Dermis microvascular lymphatic vessel endothelial cell (primary cell): ENCODE measurements at places on chromosomes 7 and 10.

DNA sequence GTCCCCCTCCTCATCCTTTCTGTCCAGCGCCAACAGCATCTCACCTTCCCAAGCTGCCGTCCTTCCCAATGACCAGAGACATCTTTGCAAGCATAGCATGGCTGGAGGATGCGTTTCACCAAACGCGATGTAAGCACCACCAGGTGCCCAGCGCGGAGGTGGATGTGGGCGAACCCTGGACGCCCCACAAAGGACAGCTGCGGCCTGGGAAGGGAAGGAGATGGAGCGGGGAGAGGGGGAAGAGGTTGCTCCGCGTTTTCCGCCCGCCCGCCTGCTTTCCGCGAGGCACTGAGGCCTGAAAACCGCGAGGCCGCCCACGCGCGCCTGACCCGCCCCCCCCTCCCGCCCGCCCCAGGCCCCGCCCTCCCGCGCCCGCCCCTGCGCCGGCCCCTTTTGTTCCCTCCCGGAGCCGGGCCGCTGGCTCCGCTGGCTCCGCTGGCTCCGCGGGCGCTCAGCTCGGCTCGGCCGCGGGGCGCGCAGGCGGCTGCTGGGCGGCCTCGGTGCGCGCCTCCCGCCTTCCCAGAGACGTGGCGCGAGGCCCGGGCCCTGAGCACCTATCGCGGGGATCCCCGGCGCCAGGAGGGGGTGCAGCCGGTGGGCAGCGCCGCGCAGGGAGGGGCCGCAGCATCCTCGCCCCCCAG, at the start of gene CLIP2:
Gene CLIP2 (plus strand): TSS at position 390 of the 641 bp plus-strand sequence. CDS start 28,140 bp downstream, outside the sequence.
- no peak for DNase-seq

DNA sequence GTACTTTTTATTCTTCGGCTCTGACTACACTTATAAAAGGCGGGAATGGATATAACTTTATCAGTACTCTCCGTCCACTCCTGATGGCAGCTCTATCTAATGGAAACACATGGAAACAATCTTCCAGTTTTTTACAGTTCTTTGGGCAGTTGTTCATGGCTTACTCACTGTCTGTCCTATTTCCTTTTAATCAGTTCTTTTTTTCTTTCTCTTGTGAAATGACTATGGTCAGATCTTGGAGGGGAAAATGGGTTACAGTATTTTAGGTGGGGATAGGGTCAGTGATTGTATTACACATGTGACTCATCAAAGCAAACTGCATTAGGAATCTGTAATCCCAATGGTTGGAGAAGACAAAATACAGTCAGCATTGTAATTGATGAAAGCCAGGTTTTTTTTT, 112.4 kb downstream of the BICC1 start:
- DNase-seq = no peak

DNA sequence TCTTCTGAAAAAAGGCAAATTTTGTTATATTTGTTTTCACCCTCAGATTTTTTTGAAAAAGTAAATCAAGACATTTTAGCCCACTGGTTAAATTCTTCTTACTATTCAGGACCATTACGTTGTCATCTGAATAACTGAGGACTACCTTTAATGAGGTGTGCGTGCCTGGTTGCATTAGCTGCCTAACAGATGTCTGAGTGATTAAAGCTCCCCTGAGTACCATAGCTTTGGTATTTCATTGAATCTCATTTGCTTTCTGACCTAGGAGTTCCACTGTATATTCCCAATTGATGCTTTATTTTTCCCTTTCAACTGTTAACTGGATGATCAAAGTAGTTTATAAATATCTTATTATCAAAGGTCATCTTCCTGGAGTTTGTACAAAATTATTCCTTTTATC, 410.0 kb upstream of the SEMA3D start:
- DNase-seq = no peak

GRCh38 chr7:74042746-74043522, 15.0 kb downstream of the ELN start:
- no peak for DNase-seq

DNA sequence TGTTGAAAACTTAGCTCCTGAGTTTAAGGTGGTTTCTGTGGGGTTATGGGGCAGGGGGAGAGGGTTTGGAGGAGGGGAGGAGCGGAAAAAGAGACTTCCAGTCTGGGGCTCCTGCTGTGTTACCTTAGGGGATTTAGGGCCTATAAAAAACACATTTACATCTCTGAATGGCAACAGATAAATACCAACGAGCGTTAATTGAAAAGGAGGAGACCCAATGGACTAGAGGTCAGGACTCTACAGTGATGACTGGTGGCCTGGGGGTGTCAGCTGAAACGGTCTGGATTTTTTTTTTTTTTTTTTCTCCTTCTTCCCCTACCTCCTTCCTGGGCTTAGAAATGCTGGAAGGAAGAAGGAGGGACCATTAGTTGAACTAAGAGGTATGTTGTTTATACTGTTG, 47.4 kb downstream of the AUTS2 start:
- DNase-seq = no peak

GRCh38 chr7:91287371-91288084, 23.3 kb downstream of the FZD1 start:
- DNase-seq = no peak

- DNase-seq = no peak
Measured at GRCh38 chr10:74055383-74056049, 57.6 kb downstream of the VCL start.

- no peak for DNase-seq
Measured at GRCh38 chr10:25280573-25280972, 105.8 kb downstream of the GPR158 start.

DNA sequence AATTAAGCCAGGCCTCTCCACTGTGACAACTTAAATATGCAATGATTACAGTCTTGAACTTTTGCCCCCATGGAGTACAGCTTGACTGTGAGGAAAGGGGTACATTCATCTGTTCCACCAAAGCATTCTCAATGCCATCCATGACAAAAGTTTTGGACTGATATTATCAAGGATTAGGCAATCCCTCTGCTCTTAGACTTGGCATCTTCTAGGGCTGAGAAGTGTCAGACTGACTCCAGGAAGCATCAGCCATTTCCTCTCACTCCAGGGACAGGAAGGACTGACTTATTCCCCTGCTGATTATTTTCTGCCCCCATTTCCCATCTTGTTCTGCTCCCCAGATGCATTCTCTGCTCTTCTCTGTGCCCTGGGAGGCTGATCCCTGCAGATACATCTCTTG, 69.7 kb downstream of the ZNF365 start:
- no peak for DNase-seq

DNA sequence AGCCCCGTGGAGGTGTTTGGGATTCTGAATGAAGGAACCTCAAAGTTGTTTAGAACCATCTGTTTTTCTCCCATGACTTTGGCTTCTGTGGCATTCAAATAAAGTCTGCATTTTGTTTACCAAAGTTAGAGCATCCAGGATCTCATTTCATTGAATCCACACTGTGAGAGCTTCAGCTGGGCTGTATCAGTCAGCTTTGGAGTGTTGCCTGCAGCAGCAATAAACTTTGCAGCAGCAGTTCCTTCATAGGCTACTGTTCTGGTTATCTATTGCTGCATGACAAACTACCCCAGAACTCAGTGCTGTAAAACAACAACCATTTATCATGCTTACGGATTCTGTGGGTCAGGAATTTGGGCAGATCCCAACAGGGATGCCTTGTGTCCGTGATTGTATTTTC, 1575.2 kb upstream of the LRRTM3 start:
- no peak for DNase-seq

DNA sequence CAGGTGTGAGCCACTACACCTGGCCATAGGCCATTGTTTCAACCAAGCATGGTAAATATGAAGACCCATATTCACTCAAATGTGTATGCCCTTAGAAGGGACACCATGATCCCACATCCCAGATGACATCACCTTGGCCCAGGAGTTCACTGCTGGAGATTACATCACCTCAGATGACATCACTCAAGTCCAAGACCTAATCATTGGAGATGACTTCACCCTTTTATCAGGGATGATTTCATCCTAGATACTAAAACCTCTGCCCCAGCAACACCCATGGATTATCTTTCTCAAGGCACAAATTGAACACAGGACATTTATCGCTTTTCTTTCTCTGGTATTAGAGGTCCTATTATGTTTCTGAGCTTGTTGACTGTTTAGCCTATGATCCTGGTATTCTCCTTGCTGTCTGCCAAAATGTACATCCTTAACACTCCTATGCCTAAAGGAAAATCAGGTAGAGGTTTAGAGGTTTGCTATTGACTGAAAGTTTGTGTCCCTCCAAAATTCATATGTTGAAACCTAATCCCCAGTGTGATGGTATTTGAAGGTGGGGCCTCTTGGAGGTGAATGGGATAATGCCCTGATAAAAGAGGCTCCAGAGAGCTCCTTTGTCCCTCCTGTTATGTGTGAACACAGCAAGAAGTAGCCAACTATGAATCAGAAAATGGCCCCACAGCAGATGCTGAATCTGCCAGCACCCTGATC, 9.8 kb upstream of the CYP2C18 start:
- no peak for DNase-seq

DNA sequence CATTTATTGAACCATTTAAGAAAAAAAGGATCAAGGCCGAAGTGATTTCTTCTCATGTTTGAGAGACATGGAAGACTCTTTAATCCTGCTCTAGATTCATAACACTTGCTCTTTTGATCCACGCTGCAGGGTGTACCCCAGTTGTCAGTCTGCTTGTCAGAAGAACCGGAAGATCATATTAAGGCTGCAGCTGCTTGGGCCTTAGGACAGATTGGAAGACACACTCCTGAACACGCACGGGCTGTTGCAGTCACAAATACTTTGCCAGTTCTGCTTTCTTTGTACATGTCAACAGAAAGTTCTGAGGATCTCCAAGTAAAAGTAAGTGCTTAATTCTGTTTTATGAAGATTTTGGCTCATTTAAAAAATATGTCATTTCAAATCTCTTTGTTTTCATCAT, 46.3 kb downstream of the SPAG6 start:
- DNase-seq = no peak

DNA sequence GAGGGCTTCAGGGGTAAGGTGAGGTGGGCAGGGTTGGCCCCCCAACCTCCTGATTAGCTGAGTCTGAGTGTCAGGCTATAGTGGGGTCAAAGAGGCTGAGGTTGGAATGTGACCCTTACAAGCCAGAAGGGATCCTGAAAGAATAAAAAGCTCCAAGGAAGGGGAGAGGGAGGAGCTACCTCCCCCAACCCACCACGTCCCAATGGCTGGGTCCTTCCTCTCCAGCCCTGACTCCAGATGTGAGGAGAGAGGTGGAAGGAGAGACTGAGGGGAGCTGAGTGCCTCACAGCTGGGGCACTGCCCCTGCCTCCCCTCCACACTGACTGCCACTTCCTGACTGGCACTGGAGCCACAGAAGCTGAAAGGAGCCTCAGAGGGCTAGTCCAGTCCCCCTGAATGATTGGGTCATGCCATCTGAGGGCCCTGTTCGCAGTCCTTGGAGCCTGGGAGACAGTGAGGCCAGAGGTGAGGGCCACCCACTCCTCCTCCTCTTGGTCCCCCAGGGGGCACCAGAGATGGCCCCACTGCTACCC, 20.6 kb downstream of the IMPDH1 start:
- no peak for DNase-seq

- no peak for DNase-seq
Measured at GRCh38 chr7:39651265-39651664, 27.9 kb downstream of the RALA start.

- DNase-seq = no peak
Measured at GRCh38 chr7:101118856-101119255, 8.0 kb upstream of the SERPINE1 start.

DNA sequence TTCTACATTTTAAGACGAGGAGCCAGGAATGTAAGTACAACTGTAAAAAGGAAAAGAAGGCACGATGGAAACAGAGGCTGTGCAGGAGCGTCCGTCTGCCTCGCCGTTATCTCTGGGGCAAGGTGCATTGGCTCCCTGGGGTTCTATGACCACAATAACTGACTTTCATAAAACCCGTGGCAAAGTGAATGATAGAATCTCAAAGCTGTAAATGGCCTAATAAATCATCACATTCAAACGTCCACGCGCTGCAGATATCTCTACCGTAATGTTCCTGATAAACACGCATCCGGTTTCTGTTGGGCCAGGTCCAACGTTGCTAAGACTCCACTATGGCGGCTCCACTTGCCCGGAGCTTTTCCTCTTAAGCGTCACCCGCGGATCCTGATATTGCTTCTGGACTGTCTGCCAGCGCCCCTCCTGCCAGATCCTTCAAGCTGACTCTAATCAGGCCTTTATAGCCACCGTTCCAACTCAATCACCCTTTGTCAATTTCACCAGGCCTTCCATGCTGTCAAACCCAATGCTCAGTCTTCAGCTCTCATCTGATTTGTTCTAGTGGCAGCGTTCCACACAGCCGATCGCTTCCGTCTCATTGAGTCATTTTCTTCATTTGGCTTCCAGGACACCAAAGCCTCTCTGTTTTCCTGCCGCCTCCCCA, 265.6 kb upstream of the FOXK1 start:
- DNase-seq = no peak

- DNase-seq = no peak
Measured at GRCh38 chr10:86968271-86968993, at the start of gene ADIRF. ADIRF (plus strand) TSS chr10:86968482; CDS start chr10:86968545, 63 bp downstream.

GRCh38 chr10:86170255-86171108, 196.1 kb downstream of the GRID1 start:
- no peak for DNase-seq

DNA sequence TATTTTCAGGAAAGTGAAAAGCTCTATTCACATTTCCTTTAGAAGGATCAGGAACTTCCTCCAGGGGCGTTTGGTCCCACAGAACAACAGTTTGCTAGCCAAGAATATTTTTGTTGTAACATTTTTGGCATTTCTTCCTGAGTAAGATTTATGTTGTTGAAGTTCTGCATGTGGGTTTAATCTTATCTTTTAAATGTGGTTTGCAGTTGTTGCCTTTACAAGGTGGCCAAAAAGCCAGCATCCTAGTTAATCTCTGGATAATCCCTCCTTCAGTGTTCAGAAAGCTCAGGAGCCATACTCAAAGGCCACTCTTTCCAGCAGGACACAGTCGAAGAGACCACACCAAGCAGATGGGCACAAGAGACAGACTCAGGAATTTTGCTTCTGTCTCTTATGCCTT, 30.0 kb downstream of the SLC26A4 start:
- peak; percentile 21 for DNase-seq

- no peak for DNase-seq
Measured at GRCh38 chr10:56646329-56647111, 285.5 kb upstream of the ZWINT start.

DNA sequence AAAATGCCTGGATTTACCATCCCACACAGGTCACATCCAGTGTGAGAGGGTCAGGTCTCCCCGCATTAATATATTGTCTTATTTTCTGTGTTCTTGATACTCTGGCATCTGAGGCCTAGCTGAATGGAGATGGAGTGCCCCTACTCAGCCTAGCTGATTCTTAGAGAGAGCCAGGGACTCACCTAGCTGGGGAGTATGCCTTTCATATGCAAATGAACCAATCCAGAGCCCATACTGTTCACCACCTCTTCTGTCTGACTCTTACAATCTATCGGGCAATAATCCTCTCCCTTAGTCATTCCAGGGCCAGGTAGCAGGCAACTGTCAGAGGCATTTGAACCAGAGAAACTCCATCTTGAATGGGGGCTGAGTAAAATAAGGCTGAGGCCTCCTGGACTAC, 46.3 kb downstream of the LBX1 start:
- DNase-seq = no peak

- no peak for DNase-seq
Measured at GRCh38 chr10:10437886-10438285, 579.8 kb upstream of the CELF2 start.

- no peak for DNase-seq
Measured at GRCh38 chr10:103716206-103717160, 138.9 kb downstream of the SH3PXD2A start.

- no peak for DNase-seq
Measured at GRCh38 chr7:139078399-139078798, 31.1 kb downstream of the ZC3HAV1 start.
